HepG2 (cell line): ENCODE measurements at places on chromosomes 3 and 15. TPM values are rescaled to one million over a fixed set of nuclear protein-coding genes. Genes with fewer than 3 reads are reported as not detected.

GRCh38 chr3:128232376-128233178 lies 79.3 kb downstream of the EEFSEC start:
- no peaks in the 10 kb centered on the region for H3K27me3 ChIP-seq
- peaks cover 32% of the 10 kb centered on the region for H3K4me1 ChIP-seq
- H3K36me3 ChIP-seq, result no peaks in the 10 kb centered on the region
- H3K4me3 ChIP-seq, result no peak overlapping the region
- no peak for DNase-seq
- H3K27ac ChIP-seq, result no peak overlapping the region

Gene WDR72
- 0.60 and 1.2 TPM in 2 replicates for total RNA-seq

GRCh38 chr3:61323094-61323493 lies 71.8 kb upstream of the FHIT start:
- no peaks in the 10 kb centered on the region for H3K4me1 ChIP-seq
- H3K27ac ChIP-seq, result no peak overlapping the region
- no peak overlapping the region for H3K4me3 ChIP-seq
- no peaks in the 10 kb centered on the region for H3K36me3 ChIP-seq

- H3K4me1 ChIP-seq, result peaks cover 55% of the 10 kb centered on the region
- no peak for DNase-seq
- H3K4me3 ChIP-seq, result no peak overlapping the region
- H3K36me3 ChIP-seq, result no peaks in the 10 kb centered on the region
These were observed 3.8 kb downstream of the INKA1 start for GRCh38 chr3:49806850-49807249.

Gene HRG
- 0.11 TPM in 1 of 2 replicates, not detected in the other for total RNA-seq

DNA sequence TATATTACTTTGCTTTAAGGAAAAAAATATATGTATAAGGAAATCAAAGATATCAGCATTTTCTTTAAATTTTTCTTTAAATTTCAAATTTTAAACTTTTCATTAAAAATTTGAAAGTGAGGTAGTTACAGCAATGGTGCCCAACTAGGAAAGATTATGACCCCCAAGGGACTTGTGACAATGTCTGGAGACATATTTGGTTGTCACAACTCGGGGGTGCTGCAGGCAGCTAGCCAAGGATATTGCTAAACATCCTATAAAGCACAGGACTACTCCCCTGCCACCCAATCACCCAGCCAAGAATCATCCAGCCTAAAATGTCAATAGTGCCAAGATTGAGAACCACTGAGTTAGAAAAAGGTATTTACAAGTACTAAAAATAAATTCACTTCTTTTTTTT lies 57.3 kb downstream of the SLC4A7 start:
- no peaks in the 10 kb centered on the region for H3K4me1 ChIP-seq
- DNase-seq, result no peak
- no peak overlapping the region for H3K4me3 ChIP-seq

Gene TGM5
- total RNA-seq, result 0.18 and 0.22 TPM in 2 replicates

- H3K36me3 ChIP-seq, result no peaks in the 10 kb centered on the region
- H3K27ac ChIP-seq, result no peak overlapping the region
- H3K4me3 ChIP-seq, result peak overlapping the region; percentile 87; the same call in 1 of the 2 replicates
These were observed 2.2 kb downstream of the SECISBP2L start for GRCh38 chr15:49044002-49044401.

- H3K4me1 ChIP-seq, result no peaks in the 10 kb centered on the region
- H3K27me3 ChIP-seq, result no peaks in the 10 kb centered on the region
- H3K27ac ChIP-seq, result no peak overlapping the region
- DNase-seq, result no peak
- no peaks in the 10 kb centered on the region for H3K36me3 ChIP-seq
These were observed 105.7 kb downstream of the EDEM1 start for GRCh38 chr3:5293207-5293606.

Gene SCN11A
- total RNA-seq, result 0.02 TPM in 1 of 2 replicates, not detected in the other

Gene POPDC2
- 0.18 TPM in 1 of 2 replicates, not detected in the other for total RNA-seq

Gene HHATL
- not detected in 2 replicates for total RNA-seq

Gene TM2D3
- 17.8 and 31.1 TPM in 2 replicates for total RNA-seq

Gene PIF1
- total RNA-seq, result 8.3 and 19.7 TPM in 2 replicates

- no peak overlapping the region for H3K4me3 ChIP-seq
- DNase-seq, result no peak
These were observed 111.1 kb downstream of the NUP210 start for GRCh38 chr3:13309004-13309403.

- no peaks in the 10 kb centered on the region for H3K36me3 ChIP-seq
- no peak overlapping the region for H3K27ac ChIP-seq
- H3K27me3 ChIP-seq, result no peaks in the 10 kb centered on the region
- no peak overlapping the region for H3K4me3 ChIP-seq
- no peaks in the 10 kb centered on the region for H3K4me1 ChIP-seq
These were observed 1111.2 kb downstream of the TUSC7 start for GRCh38 chr3:117820658-117821299.

Gene STRIT1
- total RNA-seq, result not detected in 2 replicates

DNA sequence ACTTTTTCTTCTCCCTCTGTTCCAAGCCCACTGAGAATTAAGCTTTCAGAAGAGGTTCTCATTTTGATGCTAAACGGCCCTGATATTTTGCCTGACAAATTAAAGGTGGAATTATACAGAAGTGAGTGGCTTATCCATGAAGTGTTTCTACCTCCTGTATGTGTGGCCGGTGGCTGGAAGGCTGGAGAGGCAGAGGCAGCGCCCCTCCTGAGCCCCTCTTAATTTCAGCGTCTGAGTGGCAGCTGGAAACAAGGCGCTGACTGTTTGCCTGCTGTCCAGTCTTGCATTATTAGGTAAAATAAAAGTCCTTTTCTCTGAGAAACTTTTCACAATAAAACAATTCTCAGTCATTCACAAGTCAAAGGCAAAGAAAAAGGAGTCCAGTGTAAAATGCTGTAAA lies 685.7 kb downstream of the MCTP2 start:
- no peaks in the 10 kb centered on the region for H3K36me3 ChIP-seq
- H3K27ac ChIP-seq, result no peak overlapping the region
- no peak overlapping the region for H3K4me3 ChIP-seq
- no peaks in the 10 kb centered on the region for H3K4me1 ChIP-seq
- no peaks in the 10 kb centered on the region for H3K27me3 ChIP-seq
